Activated CD8-positive, alpha-beta T cell treated with anti-CD3 and anti-CD28 coated beads, Interleukin-2, amount 10 ng/mL, durations not matched to agents 7 days and 5 days (primary cell): ENCODE measurements at places on chromosomes 7 and 10. TPM values are rescaled to one million over a fixed set of nuclear protein-coding genes. Genes with fewer than 3 reads are reported as not detected.
A peak's percentile ranks its signal among the peaks of the same experiment; 100 is the strongest.

ABCB4 gene
- not detected for total RNA-seq

DNA sequence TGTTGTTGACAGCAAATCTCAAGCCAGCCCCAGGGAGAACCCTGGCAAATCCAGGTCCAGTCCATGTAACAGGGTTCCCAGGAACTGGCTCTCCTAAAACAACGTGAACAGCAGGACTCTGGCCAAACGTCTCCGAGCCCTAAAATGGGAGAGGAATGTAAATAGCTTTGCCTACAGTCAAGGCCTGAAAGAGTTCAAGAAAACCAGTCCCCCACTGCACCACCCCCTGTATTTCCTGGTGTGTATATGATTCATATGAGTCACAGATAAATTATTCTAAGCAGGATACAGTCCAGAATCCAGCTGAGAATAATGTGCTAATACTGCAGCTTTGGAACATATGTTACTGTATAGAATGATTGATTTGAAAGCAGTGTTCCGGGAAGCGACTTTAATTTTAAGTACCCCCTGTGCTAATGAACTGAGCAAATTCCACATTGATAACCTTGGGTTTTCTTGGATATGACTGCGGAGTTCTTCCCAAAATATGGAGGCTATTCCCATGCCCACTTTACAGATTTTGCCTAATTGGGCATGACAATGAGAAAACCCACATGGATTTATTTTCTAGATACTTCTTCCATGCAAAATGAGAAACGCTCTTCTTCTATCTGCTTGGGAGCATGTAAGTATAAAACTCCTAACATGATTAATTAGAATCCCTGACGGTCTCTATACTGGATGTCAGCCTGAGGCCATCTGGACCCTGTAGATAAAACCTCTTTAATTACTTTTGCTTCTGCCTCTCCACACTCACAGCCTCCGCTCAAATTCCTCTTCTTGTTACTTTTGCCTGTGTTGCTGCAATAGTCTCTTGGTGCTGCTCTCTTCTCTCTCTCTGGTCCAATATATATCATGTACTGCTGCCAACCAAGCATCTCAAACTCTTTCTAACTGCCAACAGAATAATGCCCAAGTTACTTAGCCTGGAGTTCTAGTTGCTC is 50.2 kb downstream of the LAMB4 start:
- DNase-seq: no peak

NYAP1 gene
- total RNA-seq: not detected

DNA sequence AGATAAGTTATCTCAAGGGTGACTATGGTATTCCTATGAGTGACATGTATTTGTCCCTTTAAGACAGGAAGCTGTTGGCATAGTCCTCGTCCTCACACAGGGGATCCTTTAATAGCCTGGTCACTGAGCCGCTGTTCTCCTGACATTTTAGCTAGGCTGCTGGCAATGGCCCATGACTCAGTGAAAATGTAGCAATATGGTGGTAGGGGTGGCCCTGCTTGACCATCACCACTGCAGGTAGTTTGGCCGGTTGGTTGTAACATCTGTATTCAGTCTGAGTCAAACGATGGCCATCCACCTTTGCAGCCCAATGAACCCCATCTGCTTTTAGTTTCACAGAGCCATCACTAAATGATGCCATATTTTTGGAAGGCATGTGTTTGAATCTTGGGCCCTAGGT is 110.1 kb upstream of the RAB18 start:
- no peak for DNase-seq

DNA sequence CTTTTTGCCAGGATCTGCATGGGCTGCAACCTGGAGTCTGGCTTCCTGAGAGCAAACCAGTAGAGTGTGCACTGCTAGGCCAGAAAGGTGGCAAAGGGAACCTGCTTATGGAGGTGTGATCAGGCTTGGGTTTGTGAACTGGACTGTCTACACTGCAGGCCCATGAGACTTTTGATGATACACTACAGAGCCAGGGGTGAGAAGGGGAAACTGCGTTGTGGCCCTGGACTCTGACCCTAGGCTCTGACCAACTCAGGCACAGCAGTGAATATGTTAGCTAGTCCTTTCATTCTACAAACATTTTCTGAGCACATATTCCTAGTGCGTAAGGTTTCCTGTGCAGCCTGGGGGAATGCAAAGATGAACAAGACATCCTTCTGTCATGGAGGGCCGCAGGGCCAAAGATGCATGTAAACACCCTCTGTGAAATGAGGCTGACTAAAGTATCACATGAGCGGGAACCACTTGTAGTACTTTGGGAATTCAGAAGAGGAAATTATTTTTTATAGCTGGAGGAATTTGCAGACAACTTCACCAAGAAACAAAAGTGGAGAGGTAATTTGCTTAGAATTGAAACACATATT is 63.8 kb upstream of the HPS1 start:
- DNase-seq: no peak

GRCh38 chr7:12444785-12445184 is 41.1 kb upstream of the VWDE start:
- DNase-seq: no peak

- no peak for DNase-seq
Observed at GRCh38 chr10:14801723-14802122, 27.0 kb upstream of the FAM107B start.

DNA sequence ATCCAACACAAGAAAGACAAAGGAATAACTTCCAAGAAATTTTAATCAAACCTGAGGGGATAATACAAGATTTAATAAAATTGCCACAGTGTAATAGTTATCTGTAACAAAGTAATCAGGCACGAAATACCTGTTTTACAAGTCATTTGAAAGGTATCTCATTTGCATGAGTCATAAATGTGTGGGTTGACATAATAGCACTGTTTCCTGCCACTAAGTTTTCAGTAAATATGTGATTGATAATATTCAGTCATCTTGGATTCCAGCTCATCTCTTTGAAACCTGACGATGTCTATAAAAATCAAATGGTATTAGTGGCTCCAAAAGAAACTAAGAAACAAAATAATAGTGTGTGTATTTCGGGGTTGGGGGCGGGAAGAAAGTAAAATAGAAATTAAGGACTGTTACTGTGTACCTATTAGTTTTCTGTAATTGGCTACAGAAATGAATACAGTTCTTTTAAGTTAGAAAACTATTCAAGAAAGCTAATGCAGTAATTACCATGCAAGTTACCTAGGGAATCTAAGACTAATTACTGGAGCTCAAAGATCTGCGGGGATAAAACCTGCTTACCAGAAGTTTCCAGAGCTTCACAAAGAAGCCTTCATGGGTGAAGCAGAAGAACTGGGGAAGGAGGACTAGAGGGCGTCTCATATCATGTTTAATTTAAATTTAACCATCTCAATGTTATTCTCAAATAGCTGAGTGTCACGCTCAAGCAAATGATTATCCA is 100.7 kb downstream of the ST8SIA6 start:
- DNase-seq: no peak

DNA sequence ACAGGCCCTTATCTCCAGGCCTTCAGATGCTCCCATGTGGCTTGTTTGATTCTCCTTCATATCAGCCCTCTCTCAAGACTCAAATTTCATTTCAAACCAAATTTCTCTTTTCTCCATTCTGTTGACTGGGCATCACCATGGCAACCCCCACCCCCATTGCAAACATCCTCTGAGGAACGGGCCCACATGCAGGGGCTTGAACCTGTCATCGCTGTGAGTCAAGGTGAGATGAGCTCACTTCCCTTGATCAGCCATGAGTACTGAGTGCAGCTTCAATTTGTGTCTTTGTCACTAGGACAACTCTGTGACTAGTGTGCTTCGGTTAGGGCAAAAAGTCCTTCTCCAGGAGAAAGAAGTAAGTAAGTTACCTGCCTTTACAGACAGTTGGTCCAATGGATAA is 41.9 kb downstream of the CALML3 start:
- no peak for DNase-seq

- DNase-seq: peak; percentile 32
Observed at GRCh38 chr7:44348300-44348699, 22.9 kb upstream of the CAMK2B start.

DNA sequence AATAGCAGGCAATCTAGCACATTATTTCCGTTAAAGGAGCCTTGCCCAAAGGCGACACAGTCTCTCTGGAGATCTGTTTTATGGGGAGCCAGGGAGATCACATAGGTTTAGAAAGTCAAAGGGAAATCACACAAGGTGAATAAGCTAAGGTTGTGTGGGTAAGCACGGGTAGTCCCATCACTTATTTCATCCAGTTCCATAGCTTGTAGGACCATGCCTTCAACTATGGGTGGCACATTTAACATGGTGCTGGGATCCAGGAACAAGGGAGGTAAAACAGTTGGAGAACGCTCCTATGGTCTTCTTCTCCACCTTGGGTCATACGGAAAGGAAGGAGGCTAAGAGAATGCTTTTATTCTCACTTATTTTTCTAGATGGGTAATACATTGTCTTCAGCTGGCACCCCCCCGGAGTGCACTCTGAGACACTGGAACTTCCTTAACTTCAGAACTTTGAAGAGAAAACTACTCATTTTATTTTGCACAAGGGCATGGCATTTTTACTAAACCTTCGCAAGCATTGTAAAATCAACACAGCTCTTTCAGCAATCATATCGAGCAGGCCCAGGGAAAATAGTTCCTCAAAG is 435.4 kb downstream of the KIF20B start:
- peak; percentile 24 for DNase-seq

DNA sequence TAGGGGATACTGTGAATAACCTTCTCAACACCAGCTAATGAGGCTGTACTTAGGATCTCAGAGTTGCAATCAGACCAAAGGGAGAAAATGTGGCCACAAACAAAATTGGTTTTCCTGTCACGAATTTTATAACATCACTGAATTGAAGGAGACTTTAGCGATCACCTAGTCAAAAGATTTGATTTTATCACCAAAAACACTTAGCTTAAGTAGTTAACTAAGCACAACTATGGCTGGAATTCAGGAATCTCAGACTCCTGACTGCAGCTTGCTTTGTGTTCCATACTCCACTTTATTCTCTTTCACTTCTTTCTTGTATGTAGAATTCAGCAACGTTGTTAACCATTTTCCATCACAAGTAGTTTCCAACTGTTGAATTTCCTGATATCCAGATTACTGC is 152.0 kb downstream of the SLC16A9 start:
- DNase-seq: no peak

DNA sequence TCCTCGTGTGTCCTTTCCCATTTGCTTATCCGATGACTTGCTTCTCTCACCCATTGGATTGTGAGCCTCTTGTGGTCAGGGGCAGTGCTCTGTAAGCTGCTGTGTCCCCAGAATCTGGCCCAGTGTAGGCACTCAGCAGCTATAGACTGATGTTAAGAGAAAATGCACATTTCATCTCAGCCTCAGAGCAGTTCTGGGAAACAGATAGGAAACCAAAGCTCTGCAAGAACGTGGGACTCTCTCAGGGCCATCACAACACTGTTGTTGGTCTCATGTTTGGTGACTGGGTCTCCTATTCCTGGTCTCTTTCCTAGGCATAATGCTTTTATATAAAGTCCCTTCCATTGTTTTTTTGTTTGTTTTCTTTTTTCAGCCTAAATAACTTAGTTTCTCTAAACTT is 141.2 kb downstream of the ST7 start:
- no peak for DNase-seq

DNA sequence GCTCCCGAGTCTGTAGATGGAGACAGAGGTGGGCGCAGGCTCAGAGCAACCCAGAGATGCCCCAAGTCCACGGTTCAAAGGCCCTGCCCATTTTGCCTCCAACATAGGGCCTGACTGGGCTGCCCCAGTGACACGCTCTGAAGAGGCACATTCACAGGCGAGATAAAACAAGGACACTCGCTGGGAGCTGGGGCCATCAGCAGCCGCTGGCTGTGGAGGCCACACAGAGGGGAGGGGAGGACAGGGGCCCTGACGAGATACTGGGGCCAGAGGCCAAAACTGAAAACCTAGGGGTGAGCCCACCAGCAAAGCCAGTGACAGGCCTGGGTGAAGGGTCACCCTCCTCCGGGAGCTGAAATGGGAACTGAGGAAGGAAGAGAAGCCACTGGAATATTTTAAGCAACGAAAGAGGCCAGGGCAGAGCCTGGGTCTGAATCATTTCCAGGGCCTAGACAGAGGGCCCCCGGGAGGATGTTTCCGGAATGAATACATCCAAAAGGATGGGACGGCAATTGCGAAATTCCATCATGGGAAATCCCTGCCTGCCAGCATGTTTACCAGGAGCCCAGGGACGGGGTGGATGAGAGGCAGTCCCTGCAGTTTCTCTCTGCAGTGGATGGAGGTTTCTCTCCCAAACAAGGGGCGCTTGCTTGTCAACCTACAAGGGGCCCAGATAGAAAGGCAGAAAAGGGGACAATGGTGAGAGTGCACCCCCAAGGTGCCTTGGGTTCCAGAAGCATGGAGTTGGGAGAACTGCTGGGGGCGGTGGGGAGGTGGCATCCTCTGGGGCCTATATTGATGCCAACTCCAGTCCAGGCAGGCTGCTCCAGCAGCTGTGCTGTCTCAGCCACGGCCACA is 29.0 kb upstream of the HSPA12A start:
- no peak for DNase-seq

TBATA gene
- total RNA-seq: not detected

GRCh38 chr10:95364342-95364741 is 73.5 kb upstream of the PDLIM1 start:
- DNase-seq: no peak

GRCh38 chr10:42476101-42476500 is 162.3 kb downstream of the ZNF33B start:
- no peak for DNase-seq

GRCh38 chr10:34494012-34494411 is 321.1 kb downstream of the PARD3 start:
- DNase-seq: no peak

LIPK gene
- total RNA-seq: not detected

GRCh38 chr7:954330-955238 is at the start of gene ADAP1:
Gene ADAP1, minus strand, starts transcription at chr7:954680. Its CDS starts 203 bp downstream, at chr7:954477.
- DNase-seq: peak; percentile 54

- no peak for DNase-seq
Observed at GRCh38 chr10:86870679-86871078, 86.7 kb downstream of the MMRN2 start.

GRCh38 chr7:31228957-31229356 is 111.6 kb downstream of the NEUROD6 start:
- no peak for DNase-seq

DNA sequence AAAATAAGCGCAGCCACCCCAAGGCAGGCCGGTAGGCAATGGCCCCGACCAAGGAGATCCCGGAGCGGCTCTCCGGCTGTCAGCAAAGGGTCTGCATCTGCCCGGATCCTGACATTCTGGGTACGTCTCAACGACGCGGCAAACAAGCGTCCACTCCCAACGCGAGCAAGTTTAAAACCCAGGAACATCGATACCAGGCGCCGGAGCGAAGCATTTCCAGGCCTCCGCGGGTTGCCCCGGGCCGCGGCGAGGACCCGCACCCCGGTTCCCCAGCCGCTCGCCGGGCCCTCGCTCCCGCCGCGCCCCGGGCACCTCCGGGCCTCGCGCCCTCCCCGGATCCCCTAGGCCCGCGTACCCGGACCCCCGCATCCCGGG is 453 bp downstream of the URGCP start:
- DNase-seq: peak; percentile 23
